ENCODE measurements at places on chromosomes 12 and 14.

- DNase-seq = no peak
Measured at GRCh38 chr12:31120392-31121008, 46.8 kb downstream of the DDX11 start.

GRCh38 chr12:32997471-32997870 is 100.9 kb upstream of the PKP2 start:
- DNase-seq = no peak

GRCh38 chr12:85279449-85280164 is 413 bp upstream of the ALX1 start:
- no peak for DNase-seq

- no peak for DNase-seq
Measured at GRCh38 chr12:124954771-124955170, 34.2 kb downstream of the DHX37 start.

- DNase-seq = peak; percentile 51
Measured at GRCh38 chr12:57844709-57845477, 1.6 kb downstream of the CTDSP2 start.

GRCh38 chr12:119685375-119685774 is 17.4 kb downstream of the PRKAB1 start:
- peak; percentile 23 for DNase-seq

DNA sequence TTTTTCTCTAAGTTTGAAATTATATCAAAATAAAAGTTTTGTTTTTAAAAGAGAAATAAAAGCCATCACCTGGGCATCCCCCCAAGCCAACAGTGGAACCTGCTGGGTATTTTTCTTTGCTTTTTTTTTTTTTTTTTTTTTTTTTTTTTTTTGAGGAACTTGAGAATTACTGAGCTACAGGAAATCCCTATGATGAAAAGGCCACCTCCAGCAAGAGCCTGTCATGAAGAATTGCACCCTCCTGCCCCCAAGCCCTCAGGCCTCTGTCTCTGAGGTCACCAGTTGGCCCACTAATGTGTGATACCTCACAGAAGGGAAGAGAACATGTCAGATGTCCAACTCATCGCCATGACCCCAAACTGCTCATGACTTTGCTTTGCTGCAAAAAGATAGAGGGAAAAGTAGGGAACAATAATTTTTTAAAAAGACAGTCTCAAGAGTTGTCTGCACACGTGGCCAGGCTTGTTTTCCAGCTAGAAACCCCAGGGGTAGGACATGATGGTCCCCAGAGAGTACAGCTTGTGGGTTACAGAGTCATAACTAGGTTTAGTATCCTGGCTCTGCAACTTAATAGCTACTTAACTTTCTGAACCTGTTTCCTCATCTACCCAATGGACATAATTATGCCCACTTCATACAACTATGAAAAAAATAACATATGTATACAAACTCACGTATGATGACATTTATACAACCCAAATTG is 124.3 kb upstream of the EGLN3 start:
- DNase-seq = no peak

GRCh38 chr12:62468935-62469334 is 2.3 kb downstream of the MON2 start:
- DNase-seq = no peak

DNA sequence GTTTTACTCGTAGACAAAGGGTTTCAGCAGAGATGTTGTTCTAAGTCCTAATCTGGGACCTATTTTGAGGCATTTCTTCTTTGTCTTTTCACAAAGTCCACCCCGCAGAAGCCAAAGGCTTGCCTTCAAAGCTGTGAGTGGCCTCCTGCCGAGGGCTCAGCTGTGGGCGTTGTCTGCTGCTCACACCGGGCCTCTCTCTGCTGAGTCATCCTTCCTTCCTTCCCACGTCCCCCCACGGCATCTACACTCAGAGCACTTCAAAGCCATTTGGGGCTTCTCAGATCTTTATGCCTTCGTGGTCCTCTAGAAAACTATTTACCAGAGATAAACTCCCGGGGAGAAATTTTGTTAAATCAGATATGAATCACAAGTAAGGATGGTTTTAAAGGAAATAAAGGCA is 115.9 kb upstream of the TMPO start:
- peak; percentile 65 for DNase-seq

- DNase-seq = no peak
Measured at GRCh38 chr12:103807561-103808238, 33.3 kb downstream of the NT5DC3 start.

- peak; percentile 28 for DNase-seq
Measured at GRCh38 chr14:103820908-103821307, 26.5 kb downstream of the PPP1R13B start.

DNA sequence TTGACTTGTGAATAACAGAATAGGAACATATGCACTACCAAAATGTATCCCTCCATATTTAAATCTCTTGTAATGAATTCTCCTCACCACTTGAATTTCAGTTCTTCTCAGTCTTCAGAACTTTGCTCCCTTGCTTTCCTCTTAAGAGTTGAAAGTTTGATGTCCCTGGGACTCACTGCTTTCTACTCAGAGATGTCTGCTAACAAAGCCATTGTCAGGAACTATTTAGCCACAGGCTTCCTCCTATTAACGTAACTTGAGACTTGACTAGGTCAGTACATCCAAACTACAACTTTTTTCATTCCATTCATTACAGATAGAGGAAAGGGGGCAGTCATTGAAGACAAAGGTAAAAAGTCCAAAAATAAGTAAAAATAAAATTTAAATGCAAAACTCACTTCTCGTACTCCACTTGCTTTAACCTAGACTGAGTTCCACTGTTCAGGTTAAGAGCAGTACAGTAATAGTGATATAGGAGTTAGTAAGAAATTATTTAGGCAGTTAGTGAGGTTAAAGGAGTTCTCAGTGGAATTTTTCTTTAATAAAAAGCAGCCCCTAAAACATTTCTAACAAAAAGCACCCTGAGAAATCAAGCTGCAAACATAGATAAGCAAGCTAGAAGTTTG is 364.2 kb downstream of the SOX5 start:
- DNase-seq = no peak

DNA sequence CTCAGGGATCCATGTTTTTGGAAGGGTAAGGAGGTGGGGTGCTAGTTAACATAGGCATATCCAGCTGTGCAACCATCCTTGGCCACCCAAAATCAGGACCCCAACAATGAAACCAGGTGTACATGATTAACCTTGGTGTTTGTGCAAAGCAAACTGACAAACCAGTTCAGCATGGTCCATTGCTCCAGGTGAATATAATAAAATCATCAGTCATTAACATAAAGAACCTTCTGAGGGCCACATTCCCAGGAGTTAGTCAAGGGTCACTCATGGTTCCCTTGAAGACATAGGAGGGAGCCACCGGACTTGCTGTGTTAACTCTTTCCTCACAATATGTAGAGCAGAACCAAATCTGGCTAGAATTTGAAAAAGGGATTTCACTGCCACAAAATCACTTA is 17.8 kb downstream of the SLC38A2 start:
- DNase-seq = no peak

DNA sequence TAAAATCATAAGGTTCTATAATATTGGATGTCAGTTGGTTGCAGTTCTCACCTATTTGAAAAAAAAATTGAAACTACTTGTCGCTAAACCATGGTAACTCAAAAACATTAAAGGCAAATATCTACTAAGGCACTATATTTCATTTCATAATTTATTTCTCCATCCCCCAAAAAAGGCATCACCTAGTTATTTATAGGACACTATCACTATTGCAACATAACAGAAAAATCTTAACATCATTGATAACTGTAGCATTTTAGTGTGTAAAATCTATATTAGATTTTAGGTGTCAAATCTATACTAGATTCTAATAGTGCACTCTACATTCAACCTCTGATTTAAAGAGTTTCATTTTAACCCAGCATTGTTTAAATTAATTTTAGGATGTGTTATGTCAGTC is 1.7 kb downstream of the SPTSSA start:
- no peak for DNase-seq

DNA sequence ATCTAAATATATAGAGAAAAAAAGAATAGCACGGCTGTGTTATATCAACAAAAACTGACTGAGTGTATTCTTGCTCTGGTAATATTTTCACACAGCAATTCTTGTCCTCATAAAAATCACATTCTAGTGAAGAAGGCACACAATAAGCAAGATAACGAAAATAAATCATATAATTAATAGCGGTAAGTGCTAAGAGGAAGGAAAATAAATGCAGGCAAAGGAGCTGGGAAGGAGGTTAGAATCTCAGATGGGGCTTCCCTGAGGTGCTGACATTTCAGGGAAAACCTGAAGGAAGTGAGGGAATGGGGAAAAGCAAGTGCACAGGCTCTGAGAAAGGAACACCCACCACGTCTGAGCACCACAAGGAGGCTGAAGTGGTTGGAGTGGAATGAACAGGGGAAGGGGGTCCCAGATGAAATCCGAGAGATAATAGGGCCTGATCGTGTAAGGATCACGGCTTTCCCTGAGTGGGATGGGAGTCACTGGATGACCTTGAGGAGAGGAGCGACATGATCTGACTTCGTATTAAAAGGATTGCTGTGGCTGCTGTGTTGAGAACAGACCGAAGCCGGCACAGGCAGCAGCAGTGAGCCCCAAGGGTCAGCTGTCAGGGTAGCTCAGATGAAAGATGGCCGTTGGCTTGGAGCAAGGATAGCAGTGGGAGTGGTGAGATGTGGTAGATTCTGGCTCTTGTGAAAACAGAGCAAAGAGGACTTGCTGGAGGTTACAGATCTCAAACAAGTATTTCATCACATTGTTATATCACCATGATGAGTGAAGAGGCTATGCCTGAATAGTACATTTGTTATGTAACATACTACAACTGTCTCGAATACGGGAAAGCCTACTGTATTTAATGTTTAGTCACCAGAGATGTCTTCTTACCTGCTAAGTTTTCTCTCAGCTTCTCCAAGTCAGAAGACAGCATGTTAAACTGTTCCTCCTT is 67.1 kb upstream of the VPS33A start:
- DNase-seq = no peak

DNA sequence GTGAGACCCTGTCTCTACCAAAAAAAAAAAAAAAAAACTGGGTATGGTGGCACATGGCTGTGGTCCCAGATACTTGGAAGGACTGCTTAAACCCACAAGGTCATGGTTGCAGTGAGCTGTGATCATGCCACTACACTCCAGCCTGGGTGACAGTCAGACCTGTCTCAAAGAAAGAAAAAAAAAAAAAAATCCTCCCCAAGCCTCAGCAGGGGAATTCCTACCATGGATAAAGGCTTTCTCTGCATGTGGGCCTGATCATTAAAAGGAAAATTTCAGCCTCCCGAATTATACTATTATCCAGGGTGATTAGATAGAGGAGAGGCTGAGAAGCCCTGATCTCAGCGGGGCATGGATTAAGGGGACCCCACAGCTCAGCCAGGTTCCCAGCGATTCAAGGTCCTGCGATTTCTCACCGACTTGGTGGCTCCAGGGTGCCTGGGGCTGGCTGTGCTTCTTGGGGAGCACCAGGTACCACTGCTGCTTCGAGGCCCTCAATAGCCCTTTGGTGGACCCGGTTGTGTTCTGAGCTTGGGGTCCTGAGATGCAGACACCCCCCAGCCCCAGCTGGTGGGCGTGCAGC is 5.6 kb downstream of the SH2B3 start:
- DNase-seq = no peak

DNA sequence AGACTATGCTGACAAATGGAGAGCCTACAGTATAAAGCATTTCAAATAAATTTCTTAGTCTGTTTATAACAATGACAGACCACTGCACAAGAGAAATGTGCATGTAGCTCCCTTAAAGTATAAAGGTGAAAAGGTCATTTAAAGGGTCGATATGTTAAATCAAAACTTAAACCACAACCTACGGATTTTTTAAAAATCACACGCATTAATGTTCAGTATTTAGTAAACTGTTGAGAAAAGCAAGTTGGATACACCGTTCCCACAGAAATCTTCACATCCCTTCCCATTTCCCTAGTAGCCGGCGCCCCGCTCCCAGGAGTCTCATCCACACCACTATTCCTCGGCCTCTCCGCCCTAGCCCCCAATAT is 614 bp downstream of the FKBP3 start:
- peak; percentile 7 for DNase-seq

DNA sequence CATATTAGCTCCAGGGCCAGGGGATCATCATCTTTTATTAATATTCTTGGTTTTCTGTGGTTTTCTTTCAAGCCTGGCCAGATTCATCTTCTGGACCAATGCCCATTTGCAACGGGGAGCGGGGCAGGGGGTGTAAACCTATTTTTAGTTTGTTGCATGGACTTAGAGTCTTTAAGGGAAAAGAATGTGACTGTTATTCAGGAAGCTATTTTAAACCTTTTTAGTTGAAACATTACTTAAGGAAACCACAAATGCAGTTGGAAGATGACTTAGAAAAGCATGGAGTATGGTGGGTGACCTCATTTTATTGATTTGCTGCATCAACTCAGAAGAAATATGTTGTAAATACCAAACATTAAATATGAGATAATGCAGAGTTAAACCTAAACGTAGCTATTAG is 368.4 kb upstream of the E2F7 start:
- DNase-seq = no peak

GRCh38 chr14:24258548-24259265 is 4.3 kb downstream of the TGM1 start:
- DNase-seq = no peak

GRCh38 chr12:84785281-84785680 is 127.3 kb downstream of the SLC6A15 start:
- DNase-seq = no peak

GRCh38 chr12:64010069-64010686 is 165.7 kb downstream of the SRGAP1 start:
- no peak for DNase-seq

All from lung microvascular endothelial cell (primary cell).